ENCODE measurements at places on chromosomes 13 and 19.
A peak's percentile ranks its signal among the peaks of the same experiment; 100 is the strongest.

GRCh38 chr13:69279213-69279612, 828.4 kb upstream of the ATXN8OS start:
- DNase-seq: no peak

GRCh38 chr19:14677464-14677863, 2.8 kb upstream of the ADGRE3 start:
- no peak for DNase-seq

GRCh38 chr19:17097593-17098126, 22.1 kb downstream of the MYO9B start:
- DNase-seq: no peak

GRCh38 chr19:34319785-34320184, 45.2 kb upstream of the GPI start:
- DNase-seq: no peak

DNA sequence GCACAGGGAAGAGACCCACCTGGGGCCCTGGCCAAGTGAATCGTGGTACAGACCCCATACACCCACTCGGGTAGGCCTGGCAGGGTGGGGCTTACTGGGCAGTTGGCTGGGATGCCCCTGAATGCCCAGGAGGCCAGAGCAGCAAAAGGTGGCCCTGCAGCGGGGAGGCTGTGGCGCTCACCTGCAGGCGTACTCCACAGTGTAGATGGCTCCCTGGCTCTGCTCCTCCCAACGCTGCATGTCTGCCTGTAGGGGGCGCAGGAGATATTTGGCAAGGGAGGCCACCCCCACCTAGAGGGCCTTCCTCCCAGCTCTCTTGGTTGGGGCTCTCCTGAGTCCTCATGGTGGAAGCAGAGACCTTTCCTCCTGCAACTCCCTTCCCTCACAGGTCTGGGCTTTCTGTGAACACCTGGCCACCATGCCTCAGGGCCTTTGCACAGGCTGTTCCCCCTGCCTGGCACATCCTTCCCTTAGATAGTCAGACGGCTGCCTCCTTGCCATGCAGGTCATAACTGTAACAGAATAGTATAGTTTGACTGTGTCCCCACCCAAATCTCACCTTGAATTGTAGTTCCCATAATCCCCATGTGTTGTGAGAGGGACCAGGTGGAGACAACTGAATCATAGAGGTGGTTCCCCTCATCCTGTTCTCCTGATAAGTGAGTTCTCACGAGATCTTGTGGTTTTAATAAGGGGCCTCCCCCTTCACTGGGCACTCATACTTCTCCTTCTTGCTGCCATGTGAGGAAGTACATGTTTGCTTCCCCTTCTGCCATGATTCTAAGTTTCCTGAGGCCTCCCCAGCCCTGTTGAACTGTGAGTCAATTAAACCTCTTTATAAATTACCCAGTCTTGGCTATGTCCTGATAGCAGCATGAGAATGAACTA, 5.9 kb downstream of the BORCS8 start:
- DNase-seq: peak; percentile 61

GRCh38 chr19:6042776-6043726, 65.1 kb upstream of the RANBP3 start:
- DNase-seq: no peak

DNA sequence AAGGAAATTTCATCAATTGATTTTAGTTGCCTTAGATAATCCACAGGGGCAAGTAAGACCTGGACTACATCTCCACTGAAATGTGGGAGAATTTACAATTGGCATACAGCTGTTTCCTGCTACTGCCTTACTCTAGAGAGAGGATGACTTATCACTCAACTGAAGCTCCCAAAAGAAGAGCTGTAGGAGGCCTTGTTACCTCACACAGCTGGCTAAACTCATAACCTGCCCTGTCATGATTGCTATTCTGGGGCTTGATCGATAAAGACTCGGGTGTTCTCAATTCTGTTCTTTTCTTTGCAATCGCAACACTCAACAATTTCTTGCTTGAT, 1396.4 kb downstream of the EFNB2 start:
- no peak for DNase-seq

- no peak for DNase-seq
These were observed 26.6 kb downstream of the SIGLEC7 start for GRCh38 chr19:51168564-51169282.

- DNase-seq: no peak
These were observed 4.2 kb upstream of the OR7A17 start for GRCh38 chr19:14889994-14890642.

- no peak for DNase-seq
These were observed 12.9 kb upstream of the CXCL17 start for GRCh38 chr19:42455621-42456081.

DNA sequence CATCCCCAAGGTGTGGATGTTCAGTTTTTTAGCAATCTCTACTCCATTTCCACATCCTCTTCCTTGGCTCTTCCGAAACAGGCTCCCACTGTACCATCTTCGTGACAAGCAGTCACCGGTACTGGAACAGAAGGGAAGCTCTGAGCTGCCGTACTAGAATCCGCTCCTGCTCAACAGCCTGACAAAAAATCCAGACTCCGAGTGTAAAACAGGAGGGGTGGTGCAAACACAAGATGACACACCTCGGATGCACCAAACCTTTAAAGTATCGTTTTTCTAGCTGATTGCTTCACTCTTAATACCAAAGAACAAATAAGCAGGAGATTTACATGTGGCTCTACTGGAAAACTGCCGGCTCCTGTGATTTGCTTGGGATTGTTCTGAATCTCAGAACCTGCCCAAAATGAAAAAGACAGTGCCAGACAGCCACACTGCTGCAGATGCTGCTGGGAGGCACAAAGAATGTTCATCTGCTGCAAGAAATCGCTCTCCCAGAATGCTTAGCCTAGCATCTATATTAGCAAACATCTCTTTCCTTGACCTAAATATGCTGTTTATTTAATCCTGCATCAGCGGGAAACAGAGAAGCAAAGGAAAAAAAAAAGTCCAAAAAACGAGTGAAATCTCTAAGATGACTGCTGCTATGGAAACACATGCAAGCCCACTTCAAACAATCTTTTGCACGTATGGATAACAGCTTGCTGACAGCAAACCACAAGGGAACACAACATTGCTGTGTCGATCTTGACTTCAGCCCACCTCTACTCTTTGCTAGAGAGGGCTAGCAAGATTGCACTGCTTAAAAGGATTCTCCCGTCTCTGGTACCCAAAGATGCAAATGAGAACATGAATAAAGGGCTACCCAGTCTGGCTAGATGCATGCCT, 38.0 kb upstream of the DOCK9 start:
- peak; percentile 59 for DNase-seq

GRCh38 chr13:90713441-90714133, 633.9 kb upstream of the MIR17HG start:
- no peak for DNase-seq

DNA sequence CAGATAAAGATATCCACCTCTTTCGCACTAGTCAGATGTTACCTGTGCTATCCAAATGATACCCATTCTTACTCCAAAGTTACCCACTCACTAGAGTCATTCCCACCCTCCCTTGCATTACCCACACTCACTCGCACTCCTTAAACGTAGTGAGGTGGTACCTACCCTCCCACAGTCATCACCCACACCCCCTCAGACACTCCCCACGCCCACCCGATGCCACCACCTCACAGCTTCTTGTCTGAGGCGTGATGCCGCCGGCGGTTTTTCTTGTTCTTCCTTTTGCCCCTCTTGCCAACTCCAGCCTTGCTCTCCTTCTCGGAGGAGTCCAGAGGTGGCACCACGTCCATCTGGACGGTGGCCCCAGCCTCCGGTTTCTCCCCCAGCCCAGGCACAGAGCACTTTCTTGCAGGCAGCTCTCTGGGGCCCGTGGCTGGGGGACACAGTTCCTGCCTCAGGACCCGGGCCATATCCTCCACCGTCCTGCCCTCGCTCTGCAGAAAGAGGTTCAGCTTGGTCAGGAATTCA, 1.2 kb downstream of the PNMA8C start:
- DNase-seq: no peak

DNA sequence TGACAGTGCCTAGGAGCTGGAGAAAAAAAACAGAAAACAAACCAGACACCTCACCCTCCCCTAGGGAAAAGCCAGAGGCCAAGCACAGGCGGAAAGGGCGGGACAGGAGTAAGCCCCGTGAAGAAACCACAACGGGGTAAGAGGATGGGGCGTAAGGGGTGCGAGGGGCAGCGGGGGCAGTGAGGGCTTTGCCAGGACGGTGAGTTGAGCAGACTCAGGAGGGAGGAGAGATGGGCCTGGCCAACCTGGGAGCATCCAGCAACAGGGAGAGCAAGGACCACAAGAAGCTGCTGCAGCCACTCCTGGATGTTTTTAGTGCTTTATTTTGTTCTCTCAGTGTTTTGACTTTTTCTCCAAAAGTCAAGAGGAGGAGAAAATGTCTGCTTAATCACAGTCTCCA, 114.1 kb upstream of the SOX1 start:
- DNase-seq: no peak

- DNase-seq: no peak
These were observed 40.5 kb upstream of the RNF113B start for GRCh38 chr13:98217597-98217996.

GRCh38 chr13:83877651-83878355, 4.5 kb downstream of the SLITRK1 start:
- DNase-seq: no peak

GRCh38 chr13:95235199-95235756, 66.0 kb downstream of the ABCC4 start:
- no peak for DNase-seq

DNA sequence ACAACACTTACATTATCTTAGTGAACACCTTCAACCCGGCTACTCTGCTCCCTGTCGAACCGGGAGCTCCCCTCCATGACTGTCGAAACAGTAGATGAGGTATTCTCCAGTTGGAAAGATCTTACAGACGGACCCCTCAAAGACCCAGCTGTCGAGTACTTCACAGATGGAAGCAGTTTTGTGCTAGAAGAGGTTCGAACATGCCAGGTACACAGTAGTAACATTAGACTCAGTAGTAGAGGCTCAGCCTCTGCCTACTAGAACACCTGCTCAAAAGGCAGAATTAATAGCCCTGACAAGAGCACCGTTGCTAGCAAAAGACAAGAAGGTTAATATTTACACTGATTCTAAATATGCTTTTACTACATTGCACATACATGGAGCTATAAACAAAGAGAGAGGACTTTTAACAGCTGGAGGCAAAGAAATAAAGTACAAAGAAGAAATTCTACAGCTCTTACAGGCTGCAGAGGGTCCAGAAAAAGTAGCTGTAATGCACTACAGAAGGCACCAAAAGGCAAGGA, 13.6 kb upstream of the SLC15A1 start:
- no peak for DNase-seq

GRCh38 chr13:97235549-97236231, 13.6 kb downstream of the MBNL2 start:
- DNase-seq: no peak

All from naive thymus-derived CD8-positive, alpha-beta T cell (primary cell).